ENCODE measurements at places on chromosomes 5 and 9.

GRCh38 chr9:123326662-123327093, 29.3 kb upstream of the CRB2 start:
- DNase-seq = no peak

DNA sequence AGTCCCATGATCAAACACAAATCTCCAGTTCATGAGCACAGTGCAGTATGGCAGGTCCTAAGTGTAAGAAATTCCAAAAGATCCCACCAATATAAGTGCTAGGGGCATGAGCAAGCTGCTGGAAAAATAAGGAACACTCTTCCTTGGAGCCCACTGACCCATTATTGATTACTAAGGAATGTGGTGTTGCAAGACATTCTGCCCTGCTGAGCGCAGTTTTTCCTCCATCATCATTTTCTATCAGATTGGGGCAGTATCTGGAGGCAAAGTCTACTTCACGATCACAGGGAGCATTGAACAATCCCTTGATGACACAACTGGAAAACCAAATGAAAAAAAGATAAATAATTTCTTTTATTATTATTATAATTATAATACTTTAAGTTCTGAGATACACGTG, 129.2 kb downstream of the UGCG start:
- no peak for DNase-seq

- DNase-seq = peak; percentile 58
These were observed 20.8 kb downstream of the DCANP1 start for GRCh38 chr5:135426102-135427082.

DNA sequence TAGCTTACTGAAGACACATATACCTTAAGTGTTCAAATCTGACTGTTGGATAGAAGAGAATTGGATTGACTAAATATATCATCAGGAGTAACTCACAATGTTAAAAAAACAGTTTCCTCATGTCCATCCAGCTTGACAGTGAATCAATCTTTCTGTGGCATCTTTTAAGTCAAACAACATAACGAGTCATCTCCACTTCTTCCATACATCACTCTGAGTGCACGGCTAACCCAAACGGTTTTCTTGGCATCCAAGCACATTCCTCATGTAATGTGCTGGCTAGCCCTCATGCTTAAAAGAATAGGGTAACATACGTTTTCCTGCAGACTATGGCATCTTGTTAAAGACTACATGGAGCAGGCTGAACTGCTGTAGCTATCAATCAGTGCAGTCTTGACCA, 291.5 kb upstream of the TRPC7 start:
- DNase-seq = peak; percentile 32

GRCh38 chr9:91483835-91484234, 60.2 kb upstream of the NFIL3 start:
- DNase-seq = no peak

GRCh38 chr9:127767909-127768331, 10.5 kb downstream of the SH2D3C start:
- peak; percentile 72 for DNase-seq

DNA sequence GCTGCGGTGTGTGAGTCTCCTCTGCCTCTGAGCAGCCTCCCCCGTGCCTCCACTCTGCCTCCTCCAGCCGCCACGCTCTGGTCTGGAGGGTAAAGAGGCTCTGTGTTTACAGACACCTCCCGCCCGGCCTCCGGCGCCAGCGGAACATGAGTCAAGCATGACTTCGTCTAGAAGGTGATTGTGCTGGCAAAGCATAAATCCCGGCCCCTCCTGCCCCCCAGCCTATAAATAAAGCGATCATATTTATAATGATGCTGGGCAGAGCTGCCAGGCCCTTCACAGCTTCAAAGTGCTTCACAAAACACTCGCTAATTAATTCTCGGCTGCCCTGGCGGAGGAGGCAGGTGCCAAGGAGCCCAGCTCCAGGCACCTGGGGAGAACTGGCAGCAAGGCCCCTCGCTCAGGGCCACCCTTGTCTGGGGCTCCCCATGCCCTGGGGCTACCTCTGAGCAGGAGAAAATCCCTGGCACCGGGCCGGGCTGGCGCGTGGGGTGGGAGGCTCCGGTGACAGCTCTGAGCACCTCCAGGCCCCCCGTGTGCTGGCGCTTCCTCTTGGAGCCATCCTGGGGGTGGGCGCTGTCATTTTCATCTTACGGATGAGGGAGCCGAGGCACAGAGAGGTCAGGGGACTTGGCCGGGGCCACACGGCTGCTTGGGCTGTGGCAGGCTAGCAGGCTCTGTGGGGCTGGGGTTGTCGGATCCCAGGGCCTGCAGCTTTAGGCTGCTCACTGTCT, 87.8 kb downstream of the RXRA start:
- DNase-seq = peak; percentile 87

- no peak for DNase-seq
These were observed 237.8 kb upstream of the GAS1 start for GRCh38 chr9:87184956-87185642.

- peak; percentile 65 for DNase-seq
These were observed 51.2 kb downstream of the RALGPS1 start for GRCh38 chr9:126965541-126966428.

- no peak for DNase-seq
These were observed 289.3 kb upstream of the WWC1 start for GRCh38 chr5:168002116-168002515.

GRCh38 chr5:103706939-103707682, 144.5 kb upstream of the NUDT12 start:
- peak; percentile 61 for DNase-seq

DNA sequence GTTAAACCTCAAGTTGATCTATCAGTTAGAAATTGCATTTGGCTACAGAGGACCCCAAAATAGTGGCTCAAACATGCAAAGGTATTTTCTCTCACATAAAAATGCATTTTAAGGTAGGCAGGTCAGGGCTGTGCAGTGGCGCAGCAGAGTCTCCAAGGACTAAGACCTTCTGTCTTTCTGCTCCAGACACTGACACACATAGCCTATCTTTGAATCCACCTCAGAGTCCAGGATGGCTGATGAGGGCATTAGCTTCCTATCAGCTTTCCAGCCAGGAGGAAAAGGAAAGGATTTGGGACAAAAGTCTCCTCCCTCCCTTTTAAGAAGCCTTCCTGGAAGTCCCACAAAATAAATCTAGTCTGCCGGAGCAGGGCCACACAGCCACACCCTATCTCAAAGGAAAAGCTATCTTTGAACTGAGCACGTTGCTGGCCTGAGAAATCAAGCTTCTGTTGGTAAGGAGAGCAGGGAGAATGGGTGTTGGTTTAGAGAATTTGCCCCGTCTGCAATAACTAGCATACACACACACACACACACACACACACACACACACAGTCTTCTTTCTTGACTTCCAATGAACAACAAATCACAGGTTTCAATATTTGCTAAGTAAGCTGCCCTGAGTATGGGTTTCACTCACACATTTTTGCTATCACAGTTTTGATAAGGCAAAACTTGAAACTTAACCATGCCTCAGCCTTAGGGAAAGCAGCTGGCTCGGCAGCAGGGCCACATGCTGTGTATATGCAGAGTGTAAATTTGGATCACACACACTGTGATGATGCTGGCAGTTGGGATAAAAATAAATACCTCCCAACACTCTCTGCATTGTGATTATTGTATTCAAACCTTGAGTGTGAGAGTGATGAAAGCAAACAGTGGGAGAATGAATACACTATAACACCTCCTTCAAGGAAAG, 116.6 kb upstream of the MAP3K1 start:
- DNase-seq = no peak

DNA sequence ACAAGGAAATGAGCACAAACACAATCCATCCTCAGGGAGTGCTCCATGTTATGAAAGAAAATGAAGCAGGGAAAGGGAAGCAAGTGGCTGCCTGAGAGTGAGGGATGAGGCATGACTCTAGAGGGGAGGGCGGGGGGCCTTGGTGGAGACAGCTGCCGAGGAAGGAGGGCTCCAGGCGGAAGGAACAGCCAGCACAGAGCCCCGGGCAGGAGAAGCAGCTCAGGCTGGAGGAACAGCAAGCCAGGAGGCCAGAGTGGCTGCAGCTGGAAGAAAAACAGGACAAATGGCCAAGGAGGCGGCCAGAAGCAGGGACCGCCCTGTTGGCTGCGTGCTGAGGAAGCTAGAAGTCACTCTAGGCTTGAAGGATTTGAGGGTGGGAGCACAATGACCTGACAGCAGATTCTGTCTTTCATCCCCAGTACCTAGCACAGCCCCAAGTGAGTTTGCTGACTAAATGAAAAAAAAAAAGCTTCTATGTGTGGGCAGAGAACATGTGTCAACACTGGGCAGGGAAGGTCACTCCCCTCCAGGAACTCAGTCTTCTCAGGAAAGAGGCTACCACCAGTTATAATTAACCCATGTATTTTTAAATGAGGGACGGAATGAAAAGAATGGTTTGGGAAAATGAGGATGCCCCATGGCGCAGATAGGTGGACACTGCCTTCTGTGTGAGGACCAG, 142.8 kb downstream of the DCP2 start:
- DNase-seq = no peak

DNA sequence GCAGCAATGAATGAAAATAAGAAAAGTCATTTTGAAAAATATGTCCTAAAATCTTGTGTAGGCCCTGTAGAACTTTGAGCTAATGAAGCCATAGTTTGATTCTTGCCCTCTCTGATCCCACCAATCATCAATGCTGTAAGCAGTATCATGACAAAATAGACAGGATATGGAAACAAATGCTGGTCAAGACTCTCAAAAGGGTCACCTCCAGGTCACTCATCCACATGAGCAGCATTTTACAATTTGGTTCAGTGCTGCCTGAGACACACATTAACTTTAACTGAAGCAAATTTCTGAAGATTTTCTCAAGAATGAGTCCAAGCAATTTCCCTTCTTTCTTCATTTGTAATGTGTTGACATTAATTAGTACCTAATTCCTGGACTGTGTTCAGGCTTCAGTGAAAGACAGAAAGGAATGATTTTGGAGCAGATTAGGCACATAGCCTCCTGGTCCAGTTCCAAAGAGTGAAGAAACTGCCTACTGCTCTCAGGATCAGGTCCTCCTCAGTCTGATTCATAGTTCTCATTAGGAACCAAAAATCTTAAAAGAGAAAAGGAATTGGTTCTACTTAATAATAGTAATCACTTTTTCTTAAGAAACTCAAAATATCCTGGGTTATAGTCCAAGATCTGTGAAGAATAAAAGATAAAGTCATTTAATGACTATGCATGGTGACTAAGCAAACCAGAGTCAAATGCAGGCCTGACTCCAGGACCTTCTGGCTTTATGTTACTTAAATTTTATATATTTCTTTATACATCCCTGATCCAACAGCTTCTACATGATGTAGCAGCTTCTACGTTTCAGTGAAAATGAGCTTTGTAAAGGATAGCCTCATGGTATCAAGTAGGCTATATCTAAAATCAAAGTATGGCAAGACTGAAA, 192.1 kb upstream of the RGMB start:
- no peak for DNase-seq

GRCh38 chr9:115134941-115135340, 17.0 kb upstream of the TNC start:
- peak; percentile 71 for DNase-seq

DNA sequence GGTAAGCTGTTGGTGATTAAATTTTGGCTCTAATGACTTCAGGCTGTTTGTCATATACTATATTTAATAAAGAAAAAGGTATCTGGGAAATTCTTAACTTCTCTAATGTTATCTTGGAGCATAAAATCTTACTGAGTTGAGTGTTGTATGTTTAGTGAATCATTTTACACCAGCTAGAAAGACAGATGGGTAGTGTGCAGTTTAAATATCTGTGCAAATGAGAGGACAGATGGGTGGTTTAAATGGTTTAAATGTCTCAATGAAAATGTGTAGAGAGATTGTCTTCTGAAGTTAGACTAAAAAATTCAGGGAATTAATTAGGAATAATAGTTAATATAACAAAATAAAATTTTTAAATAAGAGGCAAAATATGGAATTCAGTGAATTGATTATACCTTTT, 114.5 kb downstream of the FER start:
- DNase-seq = no peak

DNA sequence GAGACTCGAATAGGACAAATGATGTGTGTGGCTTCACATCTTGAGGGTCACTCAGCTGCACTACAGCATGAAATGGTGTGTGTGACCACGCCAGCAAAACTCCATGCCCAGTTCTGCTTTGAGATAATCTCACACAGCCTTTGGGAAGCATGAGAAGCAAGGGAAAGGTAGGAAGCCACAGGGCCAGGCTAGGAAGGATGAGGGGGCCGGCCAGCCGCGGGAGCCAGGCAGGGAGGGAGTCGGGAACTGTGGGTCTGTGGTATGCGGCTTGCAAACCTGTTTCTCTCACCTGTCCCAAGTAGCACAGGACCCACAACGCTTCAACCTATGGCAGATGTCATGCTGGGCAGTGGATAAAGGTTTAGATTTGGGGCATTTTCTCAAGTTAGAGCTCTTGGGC, 142.0 kb downstream of the HSPA4 start:
- DNase-seq = no peak

DNA sequence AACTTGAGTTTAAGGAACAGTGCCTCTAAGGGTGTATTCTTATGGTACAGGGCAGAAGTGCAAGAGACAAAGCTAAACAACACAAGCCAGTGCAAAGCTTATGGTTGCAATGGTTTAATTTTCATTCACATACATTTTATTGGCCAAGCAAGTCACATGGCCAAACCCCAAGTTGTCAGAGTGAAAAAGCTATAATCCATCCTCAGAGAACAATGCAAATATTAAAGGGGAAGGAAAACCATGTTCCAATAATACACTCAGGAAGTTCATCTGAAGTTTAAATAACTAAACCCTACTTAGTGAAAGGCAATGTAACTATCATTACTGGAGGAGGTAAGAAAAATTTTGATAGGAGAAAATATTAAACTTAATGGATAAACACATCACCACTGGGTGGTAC, 26.6 kb upstream of the TLR4 start:
- DNase-seq = no peak

DNA sequence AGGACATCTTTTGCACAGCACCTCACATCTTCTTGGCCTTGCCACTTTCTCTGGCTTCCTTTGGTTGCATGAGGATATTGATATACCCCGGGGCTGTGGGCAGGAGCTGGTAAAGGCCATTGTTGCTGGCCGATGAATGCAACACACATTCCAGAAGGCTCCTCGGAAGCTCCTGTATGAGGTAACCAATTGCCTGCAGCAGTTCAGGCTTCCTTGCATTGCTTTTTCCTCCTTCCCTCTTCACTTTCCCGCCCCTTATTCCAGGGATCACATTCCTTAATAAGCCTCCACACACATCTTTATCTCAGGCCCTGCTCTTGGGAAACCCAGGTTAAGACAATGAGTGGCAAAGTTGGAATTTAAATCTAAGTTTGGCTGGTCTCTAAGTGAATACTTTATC, 505.4 kb upstream of the CLINT1 start:
- DNase-seq = no peak

Data from mesenchymal stem cell (in vitro differentiated cells and primary cell).